ENCODE measurements at places on chromosomes 16 and 17.

DNA sequence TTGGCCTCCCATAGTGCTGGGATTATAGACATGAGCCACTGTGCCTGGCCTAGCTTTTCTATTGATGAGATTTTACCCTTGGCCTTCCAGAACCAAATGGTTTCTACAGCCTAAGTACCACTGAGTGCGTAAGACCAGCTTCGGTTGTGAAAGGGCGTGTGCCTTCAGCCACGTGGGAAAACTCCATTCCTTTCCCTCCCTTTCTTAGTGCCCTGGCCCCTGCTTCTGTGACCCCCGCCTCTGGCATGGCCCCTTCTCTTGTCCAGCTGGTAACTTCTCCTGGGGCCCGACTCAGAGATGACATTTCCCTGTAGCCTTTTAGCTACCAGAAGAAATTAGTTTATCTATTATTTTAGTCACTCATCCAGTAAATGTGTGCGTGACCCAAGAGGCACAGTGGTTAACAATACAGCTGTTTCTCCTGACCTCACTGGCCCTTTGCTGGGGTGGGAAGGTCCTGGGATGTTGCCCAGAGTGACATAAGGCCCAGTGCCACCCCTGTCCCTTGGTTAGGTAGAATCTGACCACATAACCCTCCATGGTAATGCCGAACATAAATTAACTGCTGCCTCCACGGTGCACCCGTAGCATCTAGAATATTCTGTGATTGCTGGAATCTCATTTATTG is 97.3 kb downstream of the PLCG2 start:
- no peak for DNase-seq

- DNase-seq, result no peak
Observed at GRCh38 chr17:75565066-75565465, 22.5 kb upstream of the MYO15B start.

GRCh38 chr17:43591001-43591400 is 44.9 kb upstream of the ETV4 start:
- no peak for DNase-seq

DNA sequence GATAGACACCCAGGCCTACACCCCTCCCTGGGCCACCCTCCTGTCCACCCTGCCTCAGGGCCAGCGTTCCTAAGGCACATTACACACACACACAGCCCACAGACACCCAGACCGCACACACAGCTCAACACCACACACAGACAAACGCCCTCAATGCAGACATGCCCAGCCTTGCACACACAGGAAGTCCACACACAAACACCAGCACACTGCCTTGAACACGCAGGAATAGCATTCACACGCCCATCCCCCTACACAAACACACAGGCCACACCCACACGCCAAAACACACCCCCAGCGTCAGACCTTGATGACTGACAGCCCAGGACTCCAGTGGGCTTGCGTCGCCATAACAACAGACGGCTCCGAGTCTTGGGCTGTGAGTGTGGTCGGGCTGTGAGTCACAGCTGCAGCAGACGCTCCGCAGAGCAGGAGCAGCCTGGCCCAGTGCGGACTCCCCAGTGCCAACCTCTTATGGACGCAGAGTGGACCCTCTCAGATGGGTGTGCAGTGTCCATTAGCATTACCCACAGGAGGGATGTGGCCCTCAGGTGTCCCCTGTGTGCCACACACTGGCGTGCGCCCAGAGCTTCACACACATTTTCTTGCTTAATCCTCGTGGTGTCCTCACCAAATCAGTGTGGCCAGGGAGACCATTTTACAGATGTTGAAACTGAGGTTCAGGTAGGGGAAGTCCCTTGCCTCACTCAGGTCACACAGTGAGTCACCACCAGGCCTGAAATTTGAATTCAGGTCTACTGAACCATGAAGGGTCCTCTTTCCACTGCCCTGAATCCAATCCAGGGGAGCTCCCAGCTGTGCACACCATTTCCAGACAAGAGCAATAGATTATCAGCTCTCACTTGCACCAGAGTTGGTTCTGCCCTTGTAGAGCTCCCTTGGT is 17.8 kb upstream of the RAI1 start:
- DNase-seq, result peak; percentile 83

- DNase-seq, result peak; percentile 8
Observed at GRCh38 chr17:6303664-6304063, 131.3 kb downstream of the AIPL1 start.

- no peak for DNase-seq
Observed at GRCh38 chr16:56460101-56460500, 8.7 kb downstream of the OGFOD1 start.

GRCh38 chr17:57498443-57498842 is 242.1 kb downstream of the MSI2 start:
- DNase-seq, result no peak

DNA sequence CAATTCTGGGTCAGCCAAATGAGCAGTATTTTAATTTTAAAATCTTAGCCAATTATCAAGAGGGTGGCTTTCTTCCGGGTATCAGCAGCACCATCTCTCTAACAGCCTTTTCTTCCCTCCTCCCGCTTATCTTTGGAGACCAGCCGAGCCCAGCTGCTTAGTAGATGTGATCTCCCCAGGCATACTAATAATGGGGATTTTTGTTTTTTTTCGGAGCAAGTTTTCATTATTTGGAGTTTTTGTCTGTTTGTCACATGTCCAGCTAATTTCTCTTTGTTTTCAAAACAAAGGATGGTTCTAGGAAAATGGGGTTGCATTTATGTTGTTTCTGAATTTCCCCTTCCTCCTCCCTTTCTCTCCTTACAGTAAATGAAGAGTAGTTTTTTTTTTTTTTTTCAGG is 170.5 kb upstream of the MPHOSPH6 start:
- no peak for DNase-seq

GRCh38 chr17:20276421-20276820 is 190.9 kb downstream of the LGALS9B start:
- no peak for DNase-seq

DNA sequence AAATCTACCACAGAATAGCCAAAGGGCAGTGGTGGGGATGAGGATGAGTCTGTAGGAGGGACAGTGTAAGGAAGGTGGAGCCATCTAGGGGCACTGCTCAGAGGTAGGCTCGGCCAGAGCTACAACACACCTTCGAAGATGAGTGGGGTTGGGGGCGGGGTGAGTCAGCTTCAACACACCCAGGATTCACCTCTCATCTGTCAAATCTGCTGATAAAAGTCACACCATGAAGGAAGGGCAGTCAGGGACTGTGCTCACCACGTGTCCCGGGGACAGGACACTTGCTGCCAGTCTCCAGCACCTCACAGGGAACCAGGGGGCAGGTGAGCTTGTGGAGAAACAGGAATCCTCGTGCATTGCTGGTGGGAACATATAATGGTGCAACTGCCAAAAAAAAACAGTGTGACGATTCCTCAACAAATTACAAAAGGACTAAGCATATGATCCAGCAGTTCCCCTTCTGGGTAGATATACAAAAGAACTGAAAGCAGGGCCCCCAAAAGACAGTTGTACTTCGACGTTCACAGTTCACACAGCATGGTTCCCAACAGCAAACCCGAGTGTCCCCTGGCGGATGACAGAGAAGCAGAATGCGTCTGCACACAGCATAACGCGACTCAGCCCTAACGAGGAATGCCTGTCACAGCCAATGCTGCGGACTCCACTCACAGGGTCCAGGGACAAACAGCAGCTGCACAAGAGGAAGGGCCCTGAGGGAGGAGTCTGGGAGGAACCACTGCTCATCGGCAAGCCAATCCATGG is 133.1 kb downstream of the ANKRD11 start:
- DNase-seq, result peak; percentile 58

- DNase-seq, result no peak
Observed at GRCh38 chr17:68381076-68381900, 76.0 kb downstream of the WIPI1 start.

- peak; percentile 23 for DNase-seq
Observed at GRCh38 chr16:1188432-1189189, 35.7 kb downstream of the CACNA1H start.

GRCh38 chr17:34675605-34676004 is 96.2 kb downstream of the TMEM132E start:
- no peak for DNase-seq

- DNase-seq, result no peak
Observed at GRCh38 chr17:50624321-50624934, 10.3 kb upstream of the ABCC3 start.

DNA sequence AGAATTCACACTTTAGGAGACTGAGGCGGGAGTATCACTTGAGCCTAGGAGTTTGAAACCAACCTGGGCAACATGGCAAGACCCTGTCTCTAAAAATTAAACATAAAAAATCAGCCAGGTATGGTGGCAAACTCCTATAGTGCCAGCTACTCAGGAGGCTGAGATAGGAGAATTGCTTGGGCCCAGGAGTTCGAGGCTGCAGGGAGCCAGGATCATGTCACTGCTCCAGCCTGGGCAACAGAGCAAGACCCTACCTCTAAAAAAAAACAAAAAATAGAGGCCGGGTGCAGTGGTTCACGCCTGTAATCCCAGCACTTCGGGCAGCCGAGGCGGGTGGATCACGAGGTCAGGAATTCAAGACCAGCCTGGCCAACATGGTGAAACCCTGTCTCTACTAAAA is 8.9 kb upstream of the GPT2 start:
- DNase-seq, result no peak

DNA sequence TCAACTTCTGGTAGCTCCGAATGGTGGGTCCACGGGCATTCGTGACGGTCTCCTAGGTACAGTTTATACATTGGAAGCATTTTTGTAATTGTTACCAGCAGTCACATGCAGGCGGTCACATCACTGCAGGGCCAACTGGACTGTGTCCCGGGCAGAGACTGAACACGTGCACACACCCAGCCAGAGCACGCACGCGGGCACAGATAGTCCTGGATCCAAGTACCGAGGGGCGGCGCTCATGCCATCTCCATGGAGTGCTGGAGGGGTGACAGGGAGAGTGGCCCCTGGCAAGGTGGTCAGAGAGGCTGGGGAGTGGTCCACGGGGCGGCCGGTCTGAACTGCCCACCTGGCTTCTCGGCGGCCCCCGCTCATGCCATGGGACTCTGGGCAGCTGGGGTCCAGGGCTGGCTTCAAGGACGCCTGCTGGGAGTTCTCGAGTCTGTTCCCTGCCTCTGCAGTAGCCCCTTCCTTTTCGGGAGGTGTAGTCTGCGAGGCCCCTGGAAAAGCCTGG is 34.2 kb downstream of the BAIAP2 start:
- no peak for DNase-seq

DNA sequence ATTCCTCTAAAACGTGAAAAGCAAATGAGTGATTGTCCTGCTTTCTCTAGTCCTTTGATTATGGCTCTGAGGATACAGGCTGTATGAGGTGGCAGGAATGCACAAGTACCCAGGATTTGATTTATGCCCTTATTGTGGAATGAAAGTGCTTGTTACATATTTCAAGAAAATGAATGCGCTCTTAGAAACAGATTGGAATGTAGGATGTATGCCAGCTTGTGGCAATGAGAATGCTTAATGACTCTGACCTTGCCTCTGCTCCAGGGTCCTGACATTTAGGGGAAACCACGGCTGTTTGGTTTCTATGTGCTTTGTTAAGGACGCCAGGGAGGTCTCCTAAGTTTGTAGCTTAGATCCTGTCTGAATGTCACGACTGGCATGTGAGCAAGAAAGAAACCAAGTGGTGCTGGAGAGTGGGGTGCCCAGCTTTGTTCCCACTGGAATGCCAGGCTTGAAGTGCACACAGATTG is 22.0 kb downstream of the PRCD start:
- no peak for DNase-seq

DNA sequence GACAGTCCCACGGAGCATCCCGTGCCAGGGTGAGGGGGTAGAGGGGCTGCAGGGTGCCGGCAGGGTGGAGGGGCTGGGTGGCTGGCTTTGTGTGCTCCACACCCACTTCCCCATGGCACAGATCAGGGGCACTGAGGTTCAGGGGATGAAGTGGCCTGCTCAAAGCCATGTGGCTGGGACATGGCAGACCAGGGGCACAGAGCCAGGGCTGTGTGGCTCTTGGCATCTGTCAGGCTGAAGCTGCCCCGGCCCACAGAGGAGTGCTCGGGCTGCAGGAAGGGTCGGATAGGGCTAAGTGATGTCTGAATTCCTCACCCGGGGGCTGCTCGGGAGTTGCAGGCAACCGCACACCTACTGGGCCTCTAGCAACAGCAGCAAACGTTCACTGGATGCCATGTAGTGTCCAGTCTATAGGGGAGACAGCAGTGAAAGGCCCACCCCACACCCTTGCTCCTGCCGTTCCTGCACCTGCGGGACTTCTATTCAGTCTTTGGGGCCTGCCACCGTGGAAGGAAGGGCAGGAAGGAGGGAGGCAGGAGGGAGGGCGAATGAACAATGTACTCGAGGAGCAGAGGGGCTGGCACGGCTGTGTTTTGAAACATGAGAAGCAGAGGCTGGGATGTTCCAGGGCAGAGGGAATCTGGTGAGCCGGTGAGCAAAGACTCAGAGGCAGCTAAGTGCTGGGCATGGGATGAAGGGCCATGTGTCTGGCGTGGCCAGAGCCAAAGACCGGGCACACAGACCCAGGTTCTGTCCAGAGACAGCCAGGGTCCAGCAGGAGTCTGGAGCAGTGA is 15.1 kb downstream of the SLC5A10 start:
- DNase-seq, result no peak

DNA sequence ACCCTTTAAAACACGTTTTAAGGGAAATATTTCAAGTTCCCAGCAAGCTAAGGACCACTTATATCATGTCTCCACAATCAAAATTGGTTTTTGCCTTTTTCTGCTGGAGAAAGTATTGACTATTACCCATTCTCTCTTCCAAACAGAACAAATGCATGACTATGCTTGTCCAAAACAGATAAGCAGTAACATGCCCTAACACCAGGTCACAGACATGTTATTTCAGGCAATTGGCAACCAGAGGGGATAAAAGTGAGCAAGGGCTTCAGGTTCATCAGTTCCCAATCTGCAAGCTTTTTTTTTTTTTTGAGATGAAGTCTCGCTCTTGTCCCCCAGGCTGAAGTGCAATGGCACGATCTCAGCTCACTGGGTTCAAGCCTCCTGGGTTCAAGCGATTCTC is 15.0 kb downstream of the SKA2 start:
- DNase-seq, result no peak

GRCh38 chr17:48173191-48173984 is 65.8 kb downstream of the SNX11 start:
- no peak for DNase-seq

DNA sequence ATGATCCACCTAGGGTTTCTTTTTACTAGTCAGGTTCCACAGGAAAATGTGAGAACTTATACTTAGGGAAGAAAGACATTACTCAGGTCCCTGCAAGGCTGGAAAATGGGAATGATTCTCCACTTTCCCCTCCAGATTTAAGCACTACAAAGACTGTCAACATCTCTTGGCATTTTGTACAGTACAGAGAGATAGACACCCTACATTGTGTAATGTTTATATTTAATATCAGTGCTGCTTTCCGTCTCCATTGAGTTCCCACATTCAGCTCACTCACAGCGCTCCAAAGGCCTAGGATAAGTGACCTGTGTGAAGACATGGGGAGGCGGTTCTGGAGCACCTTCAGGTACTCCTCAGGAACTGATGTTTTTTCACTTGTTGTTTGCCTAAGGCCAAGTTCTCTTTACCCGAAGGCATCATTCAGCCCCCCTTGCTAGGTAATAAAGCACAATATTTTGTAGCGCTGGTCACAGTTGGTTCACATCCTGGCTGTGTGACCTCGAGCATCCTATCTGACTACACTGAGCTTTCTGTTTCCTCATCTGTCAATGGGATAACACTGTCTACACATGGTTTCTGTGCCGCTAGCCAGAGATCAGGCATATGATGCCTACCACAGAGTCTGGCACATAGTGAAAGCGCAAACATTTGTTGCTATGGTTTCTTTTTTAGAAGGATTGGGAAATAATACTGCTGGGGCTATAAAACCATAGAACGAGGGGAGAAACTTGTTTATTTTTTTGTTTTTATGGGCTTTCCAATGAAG is 226.6 kb downstream of the ZFHX3 start:
- DNase-seq, result no peak

- DNase-seq, result no peak
Observed at GRCh38 chr16:59880611-59881010, 1146.5 kb upstream of the GOT2 start.

Data from activated CD4-positive, alpha-beta T cell treated with anti-CD3 and anti-CD28 coated beads, Interleukin-10, Interleukin-2, amounts not matched to agents 100 ng/mL and 50 ng/mL, durations not matched to agents 16 hours and 8 hours (primary cell).